ENCODE measurements at places on chromosomes 1 and 21.

GRCh38 chr1:201013991-201014815 lies 9.3 kb downstream of the KIF21B start:
- no peak for DNase-seq

- DNase-seq, result no peak
Observed at GRCh38 chr1:168317309-168317708, 36.6 kb downstream of the TBX19 start.

- peak; percentile 32 for DNase-seq
Observed at GRCh38 chr1:159881622-159882526, 18.1 kb downstream of the CFAP45 start.

DNA sequence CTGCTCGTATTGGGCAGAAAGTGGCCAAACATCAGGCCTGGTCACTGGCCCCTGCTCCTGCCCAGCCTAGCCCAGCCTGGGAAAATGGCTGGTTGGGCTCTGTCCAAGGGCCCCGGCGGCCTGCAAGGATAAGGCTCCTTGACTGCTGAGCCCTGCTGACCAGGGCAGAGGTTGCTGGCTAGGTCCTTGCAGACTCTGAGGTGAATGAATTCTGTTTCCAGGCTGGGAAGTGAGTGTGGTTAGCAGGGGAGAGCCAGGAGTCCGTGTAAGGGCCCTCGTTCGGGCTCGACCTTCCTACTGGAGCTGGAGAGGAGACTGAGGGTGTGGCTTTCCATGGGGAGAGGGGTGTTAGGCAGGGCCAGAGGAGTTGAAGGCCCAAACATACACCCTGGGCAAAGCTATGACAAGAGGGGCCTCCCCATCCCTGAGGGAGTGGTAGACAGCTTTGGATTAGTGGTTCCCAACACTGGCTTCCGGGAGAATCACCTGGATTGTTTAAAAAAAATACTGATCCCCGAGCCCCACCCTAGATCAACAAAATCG lies 20.6 kb downstream of the CSF1 start:
- no peak for DNase-seq

DNA sequence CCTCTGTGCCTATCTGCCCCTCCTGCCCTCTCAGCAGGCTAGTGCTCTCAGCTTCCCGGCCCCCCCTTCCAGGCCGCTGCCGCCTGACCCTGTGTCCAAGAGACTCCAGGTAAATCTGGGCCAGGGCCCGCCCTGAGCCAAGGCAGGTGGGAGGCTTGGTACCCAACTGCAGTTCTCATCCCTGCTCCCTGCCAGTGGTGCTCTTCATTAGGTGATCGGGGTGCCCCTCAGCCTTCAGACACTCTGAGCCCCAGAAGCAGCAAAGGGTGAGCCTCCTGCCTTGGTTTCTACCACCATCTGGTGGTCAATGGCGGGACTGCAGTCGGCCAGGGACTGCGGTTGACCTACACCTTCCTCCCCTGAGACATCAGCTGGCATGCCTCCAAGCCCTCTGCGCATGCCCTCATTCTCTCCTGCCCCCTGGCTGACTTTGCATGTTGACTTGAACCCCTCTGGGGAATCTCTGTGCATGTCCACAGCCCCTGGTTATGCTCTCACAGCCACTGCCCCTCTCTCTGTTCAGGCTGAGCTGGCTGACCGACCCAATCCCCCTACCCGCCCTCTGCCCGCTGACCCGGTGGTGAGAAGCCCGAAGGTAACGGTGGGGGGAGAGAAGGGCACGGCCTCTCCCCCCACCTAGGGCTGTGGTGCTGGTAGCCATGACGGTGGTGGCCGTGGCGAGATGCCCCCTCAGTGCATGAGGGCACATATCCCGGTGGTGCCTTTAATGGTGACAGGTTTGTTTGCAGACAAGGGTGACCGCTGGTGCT lies 2.0 kb upstream of the EFNA4 start:
- peak; percentile 99 for DNase-seq

GRCh38 chr1:201013031-201013485 lies 10.5 kb downstream of the KIF21B start:
- no peak for DNase-seq

DNA sequence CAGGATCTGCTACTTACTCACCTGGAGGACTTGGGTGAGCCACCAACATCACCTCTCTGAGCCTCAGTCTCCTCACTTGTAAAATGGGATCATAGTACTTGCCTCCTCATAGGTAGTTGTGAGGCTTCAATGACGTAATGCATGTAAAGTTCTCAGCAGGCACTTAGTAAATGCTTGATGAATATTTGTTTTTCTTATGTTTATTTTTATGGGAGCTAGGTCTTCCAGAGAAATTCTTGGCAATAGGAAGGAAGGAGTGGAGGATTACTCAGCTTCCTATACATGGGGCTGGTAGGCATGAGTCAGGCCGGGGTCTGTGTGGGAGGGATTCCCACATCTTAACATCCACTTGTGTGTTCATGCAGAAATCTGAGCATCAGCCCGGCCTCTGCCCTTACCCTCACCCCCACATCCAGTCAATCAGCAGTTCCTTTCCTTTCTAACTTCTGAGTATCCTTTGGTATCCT lies 95.4 kb upstream of the USP24 start:
- DNase-seq, result peak; percentile 37

DNA sequence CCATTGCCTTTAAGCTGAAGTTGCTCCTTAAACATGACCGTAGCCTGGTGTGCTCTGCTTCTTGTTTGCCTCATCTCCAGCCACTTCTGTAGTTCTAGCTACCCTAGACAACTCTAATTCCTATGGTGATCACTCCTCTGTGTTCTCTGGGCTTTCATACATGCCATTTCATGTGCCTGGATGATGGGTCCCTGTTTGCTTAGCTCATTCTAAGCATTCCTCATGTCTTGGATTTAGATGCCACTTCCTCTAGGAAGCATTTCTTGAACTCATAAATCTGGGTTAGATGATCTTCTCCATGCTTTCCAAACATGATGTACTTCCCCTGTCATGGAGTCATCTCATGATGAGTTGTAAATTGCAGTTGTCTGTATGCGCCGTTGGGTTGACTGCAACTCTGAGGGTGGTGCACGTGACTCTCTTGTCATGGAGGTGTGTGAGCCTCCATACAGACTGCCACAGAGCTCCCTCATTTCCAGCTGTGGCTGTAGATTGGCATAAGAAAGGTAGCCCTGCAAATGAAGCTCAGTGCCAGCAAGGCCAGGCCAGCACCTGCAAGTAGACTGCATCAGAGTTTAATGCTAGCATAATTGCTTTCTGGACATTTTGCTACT lies 77.2 kb downstream of the LAMC1 start:
- DNase-seq, result no peak

DNA sequence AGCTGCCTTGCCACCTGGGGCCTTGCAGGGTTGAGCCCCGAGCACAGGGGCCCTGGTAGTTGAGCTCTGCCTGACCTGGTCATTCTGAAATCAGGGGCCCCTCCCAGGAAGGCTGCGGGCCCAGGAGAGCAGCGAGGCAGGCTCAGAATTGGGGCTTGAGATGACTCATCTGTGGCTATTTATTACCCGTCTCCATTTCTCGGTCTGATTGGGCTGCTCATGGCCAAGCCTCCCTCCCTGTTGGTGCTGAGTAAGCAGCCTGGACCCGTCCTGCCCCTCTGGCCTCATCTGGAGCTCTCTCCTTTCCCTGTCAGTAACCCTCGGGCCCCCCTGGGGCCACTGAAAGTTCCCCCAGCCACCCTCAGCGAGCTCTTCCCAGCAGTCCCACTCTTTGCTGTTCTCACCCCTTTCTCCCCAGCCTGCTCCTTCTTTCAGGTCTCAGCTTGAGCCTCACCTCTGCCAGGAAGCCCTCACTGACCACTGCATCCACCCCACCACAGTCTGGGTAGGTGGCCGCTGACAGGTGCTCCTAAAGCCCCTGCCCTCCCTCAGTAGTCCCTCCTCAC lies 11.0 kb upstream of the TNFRSF8 start:
- no peak for DNase-seq

DNA sequence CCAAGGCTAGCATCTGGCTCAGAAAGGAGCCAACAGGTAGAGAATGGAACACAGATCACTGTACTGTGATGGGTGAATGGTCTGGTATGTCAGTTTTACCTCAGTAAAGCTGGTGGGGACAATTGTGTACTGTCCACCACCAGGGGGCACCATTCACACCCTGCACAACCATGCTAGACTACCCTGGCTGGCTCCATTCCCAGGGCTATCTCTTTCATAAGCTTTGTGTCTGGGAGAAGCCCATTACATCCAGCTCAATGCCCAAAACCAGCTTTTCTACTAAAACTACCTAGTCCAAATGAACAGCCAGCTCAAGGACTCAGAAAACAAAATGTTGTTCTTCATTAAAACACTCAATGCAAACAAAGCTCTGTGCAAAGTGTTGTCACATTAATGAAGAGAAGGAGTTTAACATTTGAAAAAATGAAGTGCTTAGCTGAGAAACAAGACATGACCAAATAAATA lies 62.0 kb upstream of the RASAL2 start:
- peak; percentile 22 for DNase-seq

- DNase-seq, result no peak
Observed at GRCh38 chr1:166594646-166595045, 244.6 kb upstream of the POGK start.

GRCh38 chr1:213538251-213538650 lies 449.5 kb upstream of the PROX1 start:
- no peak for DNase-seq

DNA sequence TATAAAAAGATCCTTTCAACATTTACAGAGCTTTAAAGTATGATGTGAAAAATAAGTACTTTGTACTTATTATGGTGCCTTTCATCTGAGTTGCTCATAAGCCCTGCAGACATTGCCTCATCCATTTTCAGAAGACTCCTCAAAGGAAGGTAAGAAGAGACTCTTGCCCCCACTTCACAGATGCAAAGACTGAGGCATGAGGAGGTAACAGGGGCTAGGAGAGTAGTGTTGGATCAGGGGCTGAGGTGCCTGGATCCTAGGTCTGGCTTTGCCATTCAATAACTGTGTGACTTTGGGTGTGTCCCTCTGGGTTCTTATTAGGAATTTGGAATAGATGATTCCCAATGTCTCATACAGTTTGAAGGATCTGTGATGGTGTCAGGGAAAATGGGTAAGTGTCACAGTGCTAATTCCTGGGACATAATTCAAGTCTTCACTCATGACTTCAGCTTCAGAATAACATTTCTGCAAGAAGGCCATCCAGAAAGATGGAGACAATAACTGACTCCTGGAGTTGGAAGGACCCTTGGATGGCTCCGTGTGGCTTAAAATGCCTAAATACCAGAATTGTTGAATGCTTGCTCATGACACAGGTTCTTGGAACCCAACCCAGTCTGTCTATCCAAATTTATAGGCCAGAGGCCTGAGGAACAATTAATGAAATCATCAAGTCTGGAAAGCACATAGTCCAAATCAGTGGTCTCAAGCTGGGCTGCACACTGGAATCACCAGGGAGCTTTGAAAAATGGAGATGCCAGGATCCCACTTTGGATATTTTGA lies 93.1 kb upstream of the RUNX1 start:
- no peak for DNase-seq

DNA sequence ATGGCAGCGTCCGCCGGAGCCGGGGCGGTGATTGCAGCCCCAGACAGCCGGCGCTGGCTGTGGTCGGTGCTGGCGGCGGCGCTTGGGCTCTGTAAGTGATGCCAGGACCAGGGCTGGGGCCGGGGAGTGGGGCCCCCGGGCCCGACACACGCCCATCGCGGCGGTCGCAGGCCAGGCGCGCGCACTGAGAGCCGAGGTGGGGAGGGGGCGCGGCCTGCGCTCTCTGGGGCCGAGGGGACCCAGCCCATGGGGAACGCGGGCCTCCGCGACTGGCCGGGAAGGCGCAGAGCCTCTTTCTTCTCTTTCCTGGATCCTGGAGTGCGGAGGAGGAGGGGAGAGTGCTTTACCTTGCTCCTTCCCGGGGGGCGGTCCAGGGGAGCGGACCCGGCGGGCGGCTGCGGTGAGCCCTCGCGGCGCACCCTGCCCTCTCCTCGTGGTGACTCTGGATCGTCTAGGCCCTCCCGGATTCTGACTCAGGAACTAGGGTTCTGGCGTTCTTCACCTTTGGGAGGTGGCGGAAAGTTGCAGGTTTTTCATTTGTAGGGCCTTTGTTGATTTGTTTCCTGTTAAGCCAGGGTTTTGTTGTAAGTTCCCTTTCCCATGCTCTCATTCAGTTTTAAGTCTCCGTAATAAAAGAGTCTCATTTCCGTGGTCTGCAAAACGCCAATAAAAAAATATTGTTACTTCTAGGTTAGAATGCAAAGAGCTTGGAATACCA lies 529 bp downstream of the MPZL1 start:
- DNase-seq, result peak; percentile 51

GRCh38 chr1:212606395-212607205 lies 2.0 kb upstream of the ATF3 start:
- DNase-seq, result peak; percentile 49

DNA sequence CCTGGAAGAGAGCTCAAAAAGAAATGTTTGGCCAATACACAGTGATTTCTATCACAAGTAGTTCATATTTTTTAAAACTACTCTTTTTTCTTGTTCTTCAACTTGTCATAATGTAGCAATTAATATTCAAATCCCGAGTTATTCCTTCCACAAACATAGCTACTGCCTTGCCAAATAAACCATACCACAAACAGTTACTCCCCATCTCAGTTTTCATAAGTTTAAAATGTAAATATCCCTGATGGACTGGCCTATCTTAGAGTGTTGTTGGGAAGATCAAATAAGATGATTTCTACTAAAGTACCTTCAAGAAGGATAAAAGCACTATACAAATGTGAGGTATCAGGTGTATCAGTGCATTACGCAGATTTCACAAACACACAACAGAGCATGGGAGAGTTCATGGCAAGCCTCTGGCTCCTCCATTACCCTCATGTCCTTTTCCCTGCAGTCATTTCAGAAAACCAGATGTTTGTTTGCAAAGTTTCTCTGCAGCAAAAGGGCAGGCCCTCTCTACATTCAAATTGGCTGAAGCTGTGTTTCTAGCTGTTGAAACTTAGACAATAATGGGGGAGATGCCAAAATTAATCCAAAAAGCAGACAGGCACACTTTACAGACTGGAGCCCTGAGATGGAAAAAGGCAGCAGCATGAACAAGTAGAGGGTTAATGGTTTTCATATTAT lies 16.1 kb downstream of the WLS start:
- no peak for DNase-seq

DNA sequence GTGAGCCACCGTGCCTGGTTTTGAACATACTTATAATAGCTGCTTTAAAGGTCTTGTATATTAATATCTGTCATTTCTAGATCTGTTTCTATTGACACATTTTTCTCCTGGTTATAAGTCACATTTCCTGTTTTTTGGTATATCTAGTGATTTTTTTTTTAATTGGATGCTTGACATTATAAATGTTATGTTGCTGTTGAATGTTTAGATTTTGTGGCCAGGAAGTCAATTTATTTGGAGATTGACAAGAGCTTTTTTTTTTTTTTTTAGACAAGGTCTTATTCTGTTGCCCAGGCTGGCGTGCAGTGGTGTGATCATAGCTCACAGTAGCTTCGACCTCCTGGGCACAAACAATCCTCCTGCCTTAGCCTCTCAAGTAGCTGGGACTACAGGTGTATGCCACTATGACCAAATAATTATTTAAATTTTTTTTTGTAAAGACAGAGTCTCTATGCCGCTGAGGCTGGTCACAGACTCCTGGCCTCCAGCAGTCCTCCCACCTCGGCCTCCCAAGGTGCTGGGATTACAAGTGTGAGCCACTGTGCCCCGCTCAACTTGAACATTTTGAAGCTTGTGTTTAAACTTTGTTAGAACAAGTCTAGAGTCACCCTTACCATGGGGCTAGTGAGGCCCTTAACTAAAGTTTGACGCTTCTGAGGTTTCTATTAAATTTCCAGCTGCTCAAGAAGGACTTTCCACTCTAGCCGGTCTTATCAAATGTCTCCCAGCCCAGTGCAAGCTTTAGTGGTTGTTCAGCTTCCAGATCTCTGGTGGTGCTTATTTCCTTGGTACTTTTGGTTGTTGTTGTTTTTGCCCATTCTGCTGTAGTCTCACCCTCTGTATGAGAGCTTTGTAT lies 8.6 kb upstream of the CHI3L2 start:
- peak; percentile 23 for DNase-seq

- DNase-seq, result no peak
Observed at GRCh38 chr21:31658053-31658452, 1.4 kb upstream of the SOD1 start.
